LHCN-M2 (cell line): ENCODE measurements at places on chromosomes 5 and 9. TPM values are rescaled to one million over a fixed set of nuclear protein-coding genes. Genes with fewer than 3 reads are reported as not detected.

- no peak for DNase-seq
Measured at GRCh38 chr9:76932265-76932664, 26.4 kb upstream of the PRUNE2 start.

- DNase-seq = no peak
Measured at GRCh38 chr9:21316860-21317259, 11.7 kb upstream of the IFNA5 start.

The NTRK2 gene
- not detected in 2 replicates for total RNA-seq

GRCh38 chr5:135887881-135888614, 7.6 kb downstream of the IL9 start:
- peak; percentile 20 for DNase-seq

The ACSL6 gene
- not detected in 2 replicates for total RNA-seq

DNA sequence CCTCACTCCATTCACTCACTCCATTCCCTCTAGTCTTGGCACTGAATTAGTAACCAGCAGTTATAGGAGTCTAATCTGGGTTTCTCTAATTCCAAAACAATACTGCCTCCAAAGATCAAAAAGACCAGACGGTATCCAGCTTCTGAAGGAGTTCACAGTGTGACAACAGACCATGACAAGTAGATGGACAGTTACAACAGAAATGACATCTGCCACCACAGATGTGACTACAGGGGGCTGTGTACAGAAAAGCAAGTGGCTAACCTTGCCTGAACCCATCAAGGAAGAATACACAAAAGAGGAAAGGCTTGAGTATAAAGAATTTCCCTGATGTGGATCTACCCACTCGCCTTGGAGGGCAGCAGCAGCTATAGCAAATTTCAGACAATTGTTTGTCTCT, 112.4 kb downstream of the ACTL7B start:
- DNase-seq = no peak

DNA sequence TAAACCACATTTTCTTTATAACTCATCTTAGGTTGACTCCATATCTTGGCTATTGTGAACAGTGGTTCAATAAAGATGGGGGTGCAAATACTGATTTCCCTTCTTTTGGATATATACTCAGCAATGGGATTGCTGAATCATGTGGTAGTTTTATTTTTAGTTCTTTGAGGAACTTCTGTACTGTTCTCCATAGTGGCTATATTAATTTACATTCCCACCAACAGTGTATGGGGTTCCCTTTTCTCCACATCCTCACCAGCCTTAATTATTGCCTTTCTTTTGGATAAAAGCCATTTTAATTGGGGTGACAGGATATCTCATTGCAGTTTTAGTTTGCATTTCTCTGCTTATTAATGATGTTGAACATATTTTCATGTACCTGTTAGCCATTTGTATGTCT, 107.7 kb upstream of the EQTN start:
- DNase-seq = no peak

DNA sequence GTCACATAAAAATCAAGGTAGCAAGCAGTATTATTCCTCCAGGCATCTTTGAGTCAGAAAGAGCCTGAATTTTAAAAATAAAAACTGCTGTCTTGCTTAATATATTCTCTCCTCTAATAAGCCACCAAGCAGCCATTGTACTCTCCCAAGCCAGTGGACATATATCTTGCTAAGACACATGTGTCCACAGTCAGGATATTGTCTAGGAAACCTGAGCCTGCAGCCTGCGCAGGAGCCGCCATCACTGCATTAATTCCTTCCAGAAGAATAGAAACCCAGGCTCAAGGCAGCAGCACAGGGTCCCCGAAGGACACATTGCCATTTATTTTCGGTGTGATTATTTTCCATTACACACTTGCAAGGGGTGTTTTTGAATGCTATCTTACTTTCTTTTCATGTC, 345.3 kb downstream of the ARHGEF28 start:
- DNase-seq = no peak

The SDHA gene
- total RNA-seq = 72.8 and 78.4 TPM in 2 replicates

DNA sequence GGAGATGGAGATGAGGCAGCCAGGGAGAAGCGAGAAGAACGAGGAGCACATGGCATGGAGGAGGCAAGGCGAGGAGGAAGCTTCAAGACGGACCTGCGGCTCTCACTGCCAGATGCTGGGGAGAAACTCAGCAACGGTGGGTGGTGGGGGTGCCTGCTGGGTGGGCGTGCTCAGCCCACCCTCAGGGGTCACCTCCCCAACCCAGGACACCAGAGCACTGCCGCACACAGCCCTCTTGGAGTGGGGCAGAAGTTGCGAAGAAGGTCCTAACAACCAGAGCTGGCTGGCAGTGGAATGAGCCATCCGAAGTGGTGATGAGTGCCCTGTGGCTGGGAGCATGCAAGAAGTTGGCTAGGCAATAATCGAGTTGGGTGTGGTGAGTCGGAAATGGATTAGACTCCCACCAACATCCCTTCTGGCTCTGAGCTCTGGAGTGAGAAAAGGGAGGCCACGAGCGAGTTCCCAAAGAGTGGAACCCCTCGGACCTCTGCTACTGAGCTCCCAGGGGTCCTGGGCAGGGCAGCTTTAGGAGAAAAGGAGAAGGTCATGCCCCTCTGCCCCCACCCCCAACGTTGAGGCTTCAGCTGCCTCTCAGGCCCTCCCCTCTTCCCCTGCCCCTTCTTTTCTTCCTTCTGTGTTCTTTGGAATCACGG, 212.7 kb upstream of the MVB12B start:
- no peak for DNase-seq
